ENCODE measurements at places on chromosomes 12 and 14. TPM values are rescaled to one million over a fixed set of nuclear protein-coding genes. Genes with fewer than 3 reads are reported as not detected.
A peak's percentile ranks its signal among the peaks of the same experiment; 100 is the strongest.

DERA gene
- 21.2 TPM for total RNA-seq

DNA sequence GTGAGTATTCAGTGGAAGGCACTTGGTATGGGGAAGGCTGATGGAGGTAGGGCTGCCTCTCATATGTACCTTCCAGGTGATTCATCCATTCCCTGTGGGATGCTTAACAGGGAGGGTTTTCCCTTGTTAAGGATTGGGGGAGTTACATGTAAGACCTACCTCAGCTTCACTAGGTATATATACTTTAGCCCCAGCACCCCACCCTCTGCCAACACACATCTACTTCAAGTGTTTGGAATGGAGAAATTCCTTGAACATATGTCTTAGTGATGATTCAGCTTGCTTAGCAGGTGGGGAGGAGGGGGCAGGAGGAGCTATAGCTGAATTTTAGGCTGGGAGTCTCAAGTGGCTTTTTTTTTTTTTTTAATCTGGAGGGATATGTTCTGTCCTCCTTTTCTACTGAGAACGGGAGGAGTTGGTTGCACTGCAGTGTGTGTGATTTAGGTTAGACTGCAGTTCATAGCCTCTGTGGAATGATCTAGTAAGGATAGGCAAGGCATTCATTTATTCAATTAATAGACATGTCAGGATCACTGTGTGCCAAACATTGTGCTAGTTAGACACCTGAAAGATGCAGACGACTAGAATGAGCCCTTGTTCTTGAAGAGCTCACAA lies 1.7 kb downstream of the PIP4K2C start:
- H3K36me3 ChIP-seq = peaks cover 9% of the 10 kb centered on the region
- peak overlapping the region; percentile 89 for H3K4me3 ChIP-seq
- peaks cover 3% of the 10 kb centered on the region for H3K27me3 ChIP-seq

- H3K4me1 ChIP-seq = peaks cover 55% of the 10 kb centered on the region
- H3K4me3 ChIP-seq = no peak overlapping the region
- H3K27me3 ChIP-seq = no peaks in the 10 kb centered on the region
- no peak for DNase-seq
- H3K36me3 ChIP-seq = peaks cover 4% of the 10 kb centered on the region
Measured at GRCh38 chr12:12239127-12239526, 27.7 kb downstream of the LRP6 start.

VRTN gene
- 128 TPM for total RNA-seq

DNA sequence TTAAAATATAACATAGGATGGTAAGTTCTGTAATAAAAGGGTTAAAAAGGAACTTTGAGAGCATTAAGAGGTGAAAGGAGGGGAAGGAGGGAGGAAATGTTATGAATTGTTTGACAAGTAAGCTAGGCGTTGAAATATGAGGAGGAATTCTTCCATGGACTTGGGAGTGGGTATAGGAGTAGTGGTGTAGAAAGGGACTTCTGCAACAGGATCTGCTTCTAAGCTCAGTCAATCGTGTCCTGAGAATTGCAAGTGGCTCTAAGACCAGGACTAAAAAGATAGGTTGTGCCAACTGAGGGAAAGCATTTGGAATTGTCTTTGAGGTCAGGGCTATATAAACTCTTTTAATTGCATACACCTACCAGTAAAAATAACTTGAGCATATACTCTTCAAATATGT lies 74.1 kb upstream of the SLC38A2 start:
- H3K4me3 ChIP-seq = no peak overlapping the region
- no peak overlapping the region for H3K27ac ChIP-seq
- no peaks in the 10 kb centered on the region for H3K27me3 ChIP-seq
- H3K4me1 ChIP-seq = peaks cover 34% of the 10 kb centered on the region
- no peak for DNase-seq

DNA sequence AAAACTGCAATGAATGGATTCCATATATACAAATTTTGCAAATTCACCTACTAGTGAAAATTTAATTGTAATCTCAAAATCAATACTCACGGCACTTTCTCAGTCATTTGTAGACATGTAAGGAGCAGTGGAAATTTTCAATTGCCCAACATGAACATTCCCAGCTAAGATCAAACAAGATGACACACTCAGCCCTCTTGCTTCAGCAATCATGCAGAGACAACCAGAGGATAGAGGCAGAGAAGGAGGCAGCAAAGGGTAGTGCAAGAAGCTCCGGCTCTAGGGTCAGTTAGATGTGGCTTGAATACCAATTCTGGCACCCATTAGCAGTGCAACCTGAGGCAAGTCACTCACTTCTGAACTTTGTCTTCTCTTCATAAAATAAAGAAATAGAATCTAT lies 91.5 kb upstream of the SLC35F4 start:
- H3K27me3 ChIP-seq = no peaks in the 10 kb centered on the region
- H3K27ac ChIP-seq = no peak overlapping the region
- H3K4me3 ChIP-seq = no peak overlapping the region
- H3K36me3 ChIP-seq = no peaks in the 10 kb centered on the region

DNA sequence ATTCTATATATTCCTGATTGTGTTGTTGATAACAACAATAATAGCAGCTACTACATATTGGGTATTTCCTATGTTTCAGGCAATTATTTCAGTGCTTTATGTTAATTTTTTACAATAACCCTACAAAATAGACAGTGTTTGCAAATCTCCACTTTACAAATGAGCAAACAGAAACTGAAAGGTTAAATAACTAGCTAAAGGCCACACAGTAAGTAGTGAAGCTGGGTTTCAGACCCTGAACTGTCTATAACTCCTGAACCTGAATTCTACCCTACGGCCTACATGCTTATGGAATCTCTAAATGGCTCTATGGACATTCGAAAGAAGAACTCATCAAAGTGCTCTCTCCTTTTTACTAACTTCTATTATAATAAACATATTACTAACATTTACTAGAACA lies 19.7 kb upstream of the NUDT4 start:
- H3K4me1 ChIP-seq = peaks cover 4% of the 10 kb centered on the region
- H3K4me3 ChIP-seq = no peak overlapping the region
- H3K27ac ChIP-seq = no peak overlapping the region
- no peak for DNase-seq
- no peaks in the 10 kb centered on the region for H3K27me3 ChIP-seq
- no peaks in the 10 kb centered on the region for H3K36me3 ChIP-seq

JPH4 gene
- total RNA-seq = 50.1 TPM

GRCh38 chr12:49716553-49716952 lies 9.3 kb upstream of the FMNL3 start:
- peaks cover 14% of the 10 kb centered on the region for H3K27me3 ChIP-seq
- DNase-seq = no peak
- H3K4me3 ChIP-seq = no peak overlapping the region
- no peaks in the 10 kb centered on the region for H3K4me1 ChIP-seq
- H3K36me3 ChIP-seq = no peaks in the 10 kb centered on the region

- H3K4me3 ChIP-seq = no peak overlapping the region
- no peak for DNase-seq
- H3K36me3 ChIP-seq = no peaks in the 10 kb centered on the region
- peak overlapping the region; percentile 1 for H3K27ac ChIP-seq
Measured at GRCh38 chr12:89663577-89664357, 44.9 kb downstream of the ATP2B1 start.

KLRC4 gene
- total RNA-seq = not detected

B3GNT4 gene
- 1.6 TPM for total RNA-seq

GRCh38 chr14:57981817-57982560 lies 116.1 kb upstream of the SLC35F4 start:
- no peaks in the 10 kb centered on the region for H3K36me3 ChIP-seq
- no peak for DNase-seq
- no peak overlapping the region for H3K4me3 ChIP-seq
- H3K27me3 ChIP-seq = no peaks in the 10 kb centered on the region

STX2 gene
- total RNA-seq = 22.7 TPM

CNTN1 gene
- total RNA-seq = 16.9 TPM

GRCh38 chr14:67733616-67734015 lies 31.9 kb downstream of the RDH12 start:
- H3K4me3 ChIP-seq = no peak overlapping the region
- no peak overlapping the region for H3K27ac ChIP-seq
- H3K27me3 ChIP-seq = no peaks in the 10 kb centered on the region
- DNase-seq = no peak
- peaks cover 23% of the 10 kb centered on the region for H3K4me1 ChIP-seq
- no peaks in the 10 kb centered on the region for H3K36me3 ChIP-seq

SFSWAP gene
- total RNA-seq = 59.4 TPM

TMEM229B gene
- total RNA-seq = 0.69 TPM

SRGAP1 gene
- 8.1 TPM for total RNA-seq

- H3K4me1 ChIP-seq = peaks cover 5% of the 10 kb centered on the region
- H3K36me3 ChIP-seq = peaks cover 26% of the 10 kb centered on the region
- H3K27ac ChIP-seq = no peak overlapping the region
- DNase-seq = no peak
- peaks cover 3% of the 10 kb centered on the region for H3K27me3 ChIP-seq
Measured at GRCh38 chr12:531951-532585, 72.3 kb downstream of the B4GALNT3 start.

GRCh38 chr14:93105362-93105761 lies 10.4 kb downstream of the ITPK1 start:
- H3K4me1 ChIP-seq = peaks cover 67% of the 10 kb centered on the region
- no peaks in the 10 kb centered on the region for H3K36me3 ChIP-seq
- no peak overlapping the region for H3K4me3 ChIP-seq
- H3K27me3 ChIP-seq = no peaks in the 10 kb centered on the region
- 0 out of 2 replicates have a peak overlapping the region, but pooled peaks have one; percentile 23 for H3K27ac ChIP-seq

DNA sequence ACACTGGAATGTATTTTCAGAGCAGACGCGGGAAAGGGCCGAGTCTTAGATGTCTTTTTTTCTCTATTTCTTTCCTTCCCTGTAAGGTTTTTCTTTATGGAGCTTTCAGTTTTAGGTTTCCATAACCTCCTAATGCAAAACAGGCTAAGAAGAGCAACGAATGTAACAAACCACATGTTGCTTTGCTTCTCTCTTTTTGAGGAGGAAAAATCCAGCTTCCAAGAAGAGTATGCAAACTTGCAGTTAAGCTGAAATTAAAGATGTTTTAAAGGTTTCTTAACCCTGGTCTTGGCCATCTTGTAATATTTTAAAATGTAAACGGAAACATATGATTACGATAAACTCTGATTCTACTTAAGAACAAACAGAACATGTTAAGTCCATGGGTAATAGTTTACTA lies 86.9 kb downstream of the PRICKLE1 start:
- no peaks in the 10 kb centered on the region for H3K36me3 ChIP-seq
- no peak overlapping the region for H3K27ac ChIP-seq
- H3K27me3 ChIP-seq = peaks cover 2% of the 10 kb centered on the region
- no peak overlapping the region for H3K4me3 ChIP-seq
- H3K4me1 ChIP-seq = peaks cover 18% of the 10 kb centered on the region

MYH7 gene
- not detected for total RNA-seq

GRCh38 chr12:71607494-71608330 lies 55.9 kb downstream of the ZFC3H1 start:
- H3K36me3 ChIP-seq = peaks cover 48% of the 10 kb centered on the region
- H3K4me3 ChIP-seq = no peak overlapping the region
- no peaks in the 10 kb centered on the region for H3K27me3 ChIP-seq
- H3K27ac ChIP-seq = no peak overlapping the region
- no peaks in the 10 kb centered on the region for H3K4me1 ChIP-seq

DNA sequence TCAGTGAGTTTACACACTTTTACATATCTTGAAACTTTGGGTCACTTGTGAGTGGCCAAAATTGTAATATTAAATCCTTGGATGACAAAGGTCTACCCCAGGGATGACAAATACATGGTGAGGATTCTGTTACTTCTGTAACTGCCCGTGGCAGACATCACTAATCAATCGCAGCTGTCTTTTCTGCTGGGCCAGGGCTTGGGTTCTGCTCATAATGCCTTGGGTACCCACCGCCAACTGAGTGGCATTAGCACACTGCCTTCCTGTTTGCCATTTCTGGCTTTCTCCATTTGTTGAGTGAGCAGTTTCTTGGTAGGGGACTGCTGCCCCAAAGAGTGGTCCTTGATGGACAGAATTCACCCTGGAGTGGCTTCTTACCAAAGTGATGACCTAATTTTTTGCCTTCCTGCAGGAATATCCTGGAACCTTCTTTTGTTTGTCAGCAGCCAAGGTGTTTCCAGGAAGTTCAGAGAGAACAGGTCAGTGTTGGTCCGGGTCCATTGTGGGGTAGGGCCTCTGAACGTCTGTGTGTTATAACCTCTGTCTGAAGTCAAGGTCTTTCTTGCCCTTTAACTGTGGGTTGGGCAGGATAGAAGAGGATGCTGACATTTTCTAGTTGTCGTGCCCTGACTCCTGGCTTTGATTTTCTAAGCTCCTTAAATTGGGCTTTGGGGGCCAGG lies 6.2 kb downstream of the TSPAN9 start:
- H3K4me1 ChIP-seq = peaks cover 40% of the 10 kb centered on the region
- no peak for DNase-seq
- H3K36me3 ChIP-seq = peaks cover 10% of the 10 kb centered on the region
- H3K27me3 ChIP-seq = no peaks in the 10 kb centered on the region

GRCh38 chr14:81018251-81018650 lies 62.8 kb downstream of the TSHR start:
- no peak overlapping the region for H3K27ac ChIP-seq
- no peaks in the 10 kb centered on the region for H3K27me3 ChIP-seq
- no peak for DNase-seq
- H3K4me1 ChIP-seq = no peaks in the 10 kb centered on the region

DNA sequence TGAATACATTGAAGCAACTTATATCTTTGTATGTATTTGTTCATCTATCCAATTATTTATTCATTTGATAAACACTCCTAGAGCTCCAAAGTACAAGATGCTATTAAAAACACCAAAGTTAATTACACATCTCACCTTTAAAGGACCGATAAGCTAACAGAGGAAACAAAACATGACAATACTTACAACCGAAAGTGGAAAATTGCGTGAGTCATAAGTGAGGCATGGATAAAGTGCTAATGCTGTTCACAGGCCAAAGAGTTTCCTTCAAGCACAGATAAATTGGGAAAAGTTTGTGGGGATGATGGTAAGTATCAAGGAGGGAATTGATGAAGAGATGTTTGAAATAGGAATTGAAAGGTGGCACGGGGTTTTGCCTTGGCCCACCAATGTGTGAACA lies 172.8 kb upstream of the KITLG start:
- no peak overlapping the region for H3K4me3 ChIP-seq
- 0 out of 2 replicates have a peak, but pooled peaks cover 3% of the 10 kb centered on the region for H3K4me1 ChIP-seq
- H3K27me3 ChIP-seq = no peaks in the 10 kb centered on the region
- no peaks in the 10 kb centered on the region for H3K36me3 ChIP-seq

GRCh38 chr12:76533331-76533730 lies 26.2 kb downstream of the OSBPL8 start:
- no peak overlapping the region for H3K4me3 ChIP-seq
- DNase-seq = no peak
- H3K27me3 ChIP-seq = no peaks in the 10 kb centered on the region
- peaks cover 18% of the 10 kb centered on the region for H3K36me3 ChIP-seq
- H3K4me1 ChIP-seq = peaks cover 40% of the 10 kb centered on the region
- peak overlapping the region; percentile 61 for H3K27ac ChIP-seq

- no peaks in the 10 kb centered on the region for H3K4me1 ChIP-seq
- H3K4me3 ChIP-seq = no peak overlapping the region
- no peaks in the 10 kb centered on the region for H3K27me3 ChIP-seq
- no peak overlapping the region for H3K27ac ChIP-seq
- DNase-seq = no peak
Measured at GRCh38 chr12:24705741-24706358, 243.1 kb downstream of the BCAT1 start.

GRCh38 chr12:62250671-62251608 lies 9.3 kb upstream of the USP15 start:
- no peaks in the 10 kb centered on the region for H3K36me3 ChIP-seq
- H3K4me3 ChIP-seq = no peak overlapping the region
- peaks cover 4% of the 10 kb centered on the region for H3K4me1 ChIP-seq
- no peak overlapping the region for H3K27ac ChIP-seq
- no peak for DNase-seq
